ENCODE measurements at places on chromosomes 4 and X.

- DNase-seq, result peak; percentile 51
Observed at GRCh38 chrX:74924449-74925224, 615 bp downstream of the NEXMIF start.

GRCh38 chr4:154406018-154406795, 85.4 kb downstream of the DCHS2 start:
- no peak for DNase-seq

GRCh38 chrX:129763666-129764065, 16.1 kb upstream of the SASH3 start:
- DNase-seq, result no peak

- DNase-seq, result no peak
Observed at GRCh38 chr4:38745881-38746280, 36.9 kb downstream of the TLR10 start.

GRCh38 chr4:41181037-41181436, 33.3 kb downstream of the APBB2 start:
- DNase-seq, result no peak

GRCh38 chr4:94304365-94304971, 38.2 kb downstream of the HPGDS start:
- DNase-seq, result no peak

DNA sequence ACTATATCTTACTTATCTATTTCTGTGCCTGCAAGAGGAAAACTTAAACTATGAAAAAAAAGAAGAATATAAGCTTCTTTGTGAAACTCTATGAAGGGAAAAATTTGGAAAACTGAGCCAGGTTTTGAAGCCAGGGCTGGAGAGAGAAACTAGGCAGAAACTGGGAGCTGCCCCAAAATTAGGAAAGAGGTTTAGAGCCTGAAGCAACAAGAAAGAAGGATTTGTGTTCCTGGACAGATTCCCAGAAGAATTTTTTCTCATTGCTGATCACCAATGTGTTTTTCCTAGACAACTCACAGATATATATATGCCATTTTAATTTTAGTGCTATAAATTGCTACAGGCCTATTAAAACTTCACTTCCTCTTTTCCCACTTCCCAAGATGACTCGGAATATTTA, 245.0 kb upstream of the GEMIN8 start:
- no peak for DNase-seq

DNA sequence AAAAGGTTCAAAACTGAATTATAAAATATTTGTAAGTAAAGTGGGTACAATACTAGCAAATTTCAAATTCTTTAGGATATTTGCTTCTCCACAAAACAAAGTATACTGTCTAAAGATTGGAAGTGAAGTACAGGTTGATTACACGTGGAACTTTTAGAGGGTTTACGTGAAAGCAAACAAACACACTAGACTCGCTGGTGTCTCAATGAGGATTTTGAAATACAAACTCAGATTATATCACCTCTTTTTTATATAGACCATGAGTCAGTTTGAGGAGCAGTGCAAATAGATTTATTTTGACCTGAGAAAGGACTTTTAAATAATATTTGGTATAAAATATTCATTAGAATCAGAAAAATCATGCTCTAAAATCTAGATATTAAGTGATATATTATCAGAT, 185.0 kb downstream of the SPOCK3 start:
- DNase-seq, result no peak

- no peak for DNase-seq
Observed at GRCh38 chr4:56971383-56971782, 6.0 kb downstream of the NOA1 start.

DNA sequence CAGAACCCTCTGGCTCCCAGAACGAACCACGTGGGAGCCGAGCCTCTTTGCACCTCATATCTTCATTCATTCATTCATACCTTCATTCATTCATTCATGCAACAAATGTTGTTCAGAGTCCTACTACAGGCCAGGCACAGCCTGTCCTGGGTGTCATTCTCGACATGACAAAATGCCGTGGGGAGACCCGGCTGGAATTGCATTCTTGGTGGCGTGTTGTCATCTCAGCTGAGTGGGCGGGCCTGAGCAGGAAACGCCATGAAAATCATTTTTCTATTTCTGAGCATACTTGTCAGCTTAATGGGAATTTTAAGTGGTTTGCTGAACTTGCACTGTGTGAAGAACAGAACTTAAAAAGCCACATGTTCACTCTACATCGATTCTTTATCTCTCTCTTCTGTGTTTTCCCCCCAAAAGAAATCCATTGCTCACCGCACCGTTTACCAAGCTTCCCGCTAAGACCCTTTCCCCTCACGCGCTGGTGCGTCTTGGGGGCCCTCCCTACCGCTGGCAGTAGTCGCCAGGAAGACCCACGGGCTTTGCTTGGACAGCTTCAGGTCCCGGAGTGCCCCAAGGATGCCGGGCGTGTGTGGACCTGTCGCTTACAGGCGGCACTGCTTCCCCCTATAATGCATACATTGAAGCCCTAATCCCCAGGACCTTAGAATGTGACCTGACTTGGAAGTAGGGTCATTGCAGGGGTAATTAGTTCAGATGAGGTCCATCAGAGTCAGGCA, 41.6 kb upstream of the HMX1 start:
- DNase-seq, result no peak

GRCh38 chr4:70948665-70949260, 44.7 kb upstream of the DCK start:
- DNase-seq, result no peak

- DNase-seq, result peak; percentile 68
Observed at GRCh38 chr4:37891260-37892159, 626 bp downstream of the TBC1D1 start.

GRCh38 chr4:67393699-67394281, 151.5 kb downstream of the CENPC start:
- peak; percentile 17 for DNase-seq
